ENCODE measurements at places on chromosomes 6 and 20. TPM values are rescaled to one million over a fixed set of nuclear protein-coding genes. Genes with fewer than 3 reads are reported as not detected.

GRCh38 chr6:10720265-10720959 lies 2.5 kb upstream of the TMEM14C start:
- peak overlapping the region; percentile 47 for H3K4me3 ChIP-seq
- H3K27me3 ChIP-seq: no peaks in the 10 kb centered on the region
- peak; percentile 55 for DNase-seq
- H3K36me3 ChIP-seq: no peaks in the 10 kb centered on the region
- peak overlapping the region; percentile 63 for H3K27ac ChIP-seq

DNA sequence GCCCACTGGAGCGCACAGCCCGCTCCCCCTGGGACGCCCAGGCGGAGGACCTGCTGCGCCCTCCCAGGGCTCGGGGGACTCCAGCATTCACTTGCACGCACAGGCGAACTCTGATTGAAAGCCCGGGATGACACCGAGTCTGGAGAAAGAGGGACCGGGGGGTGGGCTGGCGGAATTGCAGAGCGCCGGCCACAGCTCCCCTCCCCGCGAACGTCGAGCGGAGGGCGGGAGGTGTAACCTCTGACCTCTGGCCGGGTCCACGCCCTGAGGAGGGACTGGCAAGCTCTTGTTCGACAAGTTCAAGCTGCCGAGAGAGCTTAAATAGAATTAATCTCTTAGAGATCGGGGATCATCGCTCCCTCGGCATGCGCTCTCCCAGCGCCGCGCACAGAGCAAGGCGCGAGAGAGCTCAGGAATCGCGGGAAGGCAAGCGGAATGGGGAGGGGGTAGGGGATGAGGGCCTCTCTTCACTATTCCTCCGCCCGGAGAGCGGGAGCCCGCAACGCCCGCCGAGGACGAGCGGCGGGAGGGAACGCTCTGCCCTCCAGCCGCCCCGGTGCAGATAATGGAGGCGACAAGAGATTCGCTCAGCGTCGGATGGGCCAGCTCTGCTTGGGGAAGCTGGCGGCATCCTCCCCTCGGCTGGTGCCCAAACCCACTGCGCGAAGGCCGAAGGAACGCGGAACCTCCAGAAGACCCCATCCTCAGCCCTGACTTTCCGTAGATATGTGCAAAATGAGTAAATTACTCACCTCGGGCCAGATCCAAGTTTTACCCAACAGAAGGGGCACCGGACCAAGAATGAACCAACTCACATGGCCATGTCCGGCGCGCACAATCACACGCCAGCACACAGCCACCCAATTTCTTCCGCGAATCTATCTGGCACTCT lies 761 bp upstream of the NR2E1 start:
- peaks cover 82% of the 10 kb centered on the region for H3K27me3 ChIP-seq
- no peak overlapping the region for H3K4me3 ChIP-seq
- peaks cover 10% of the 10 kb centered on the region for H3K4me1 ChIP-seq
- DNase-seq: no peak

GRCh38 chr6:149862922-149863697 lies 1.0 kb downstream of the LRP11 start:
- H3K36me3 ChIP-seq: no peaks in the 10 kb centered on the region
- H3K4me1 ChIP-seq: no peaks in the 10 kb centered on the region
- H3K27me3 ChIP-seq: no peaks in the 10 kb centered on the region
- peak overlapping the region; percentile 94 for H3K27ac ChIP-seq

GRCh38 chr6:33075208-33075567 lies 602 bp upstream of the HLA-DPB1 start:
- H3K27ac ChIP-seq: peak overlapping the region; percentile 50
- no peaks in the 10 kb centered on the region for H3K4me1 ChIP-seq
- DNase-seq: no peak
- H3K4me3 ChIP-seq: no peak overlapping the region
- no peaks in the 10 kb centered on the region for H3K27me3 ChIP-seq

DNA sequence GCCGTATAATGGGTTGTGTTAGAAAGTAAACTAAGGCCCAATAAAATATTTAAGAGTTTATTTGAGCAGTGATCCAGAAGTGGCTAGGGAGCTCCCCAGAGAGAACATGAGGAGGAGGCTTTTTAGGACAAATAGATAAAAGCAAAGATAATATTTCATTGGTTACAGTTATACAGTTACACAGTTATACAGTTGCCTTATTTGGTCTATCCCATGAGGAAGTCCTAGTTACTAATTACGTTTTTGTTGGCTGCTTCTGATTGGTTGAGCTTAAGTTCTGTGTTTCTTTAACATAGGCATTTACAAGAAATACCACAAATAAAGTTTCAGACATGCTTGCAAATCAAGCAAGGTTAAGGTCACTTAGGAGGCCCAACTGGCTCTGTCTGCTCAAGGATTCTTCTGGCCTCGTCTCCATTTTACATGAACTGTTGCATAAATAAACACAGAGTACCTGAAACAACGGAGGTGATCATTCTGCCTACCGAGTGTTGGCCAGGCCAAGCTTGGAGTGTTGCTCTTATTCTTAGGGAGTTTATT lies 7.0 kb downstream of the UBD start:
- H3K4me3 ChIP-seq: peak overlapping the region; percentile 41
- H3K36me3 ChIP-seq: no peaks in the 10 kb centered on the region
- H3K4me1 ChIP-seq: peaks cover 5% of the 10 kb centered on the region
- no peak overlapping the region for H3K27ac ChIP-seq

DNA sequence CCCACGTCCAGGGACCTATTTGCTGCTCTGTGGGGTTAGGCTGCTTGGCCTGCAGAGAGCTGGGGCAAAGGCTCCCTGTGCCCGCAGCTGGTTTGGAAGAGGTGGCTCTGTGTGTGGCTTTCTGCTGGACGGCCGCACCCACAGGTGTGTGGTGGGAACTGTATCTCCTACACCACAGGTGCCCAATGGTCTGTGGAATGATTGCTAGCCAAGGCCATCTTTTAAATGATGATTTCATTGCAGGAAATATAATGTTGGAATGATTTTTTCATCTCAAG lies 178.4 kb downstream of the DLL1 start:
- H3K4me1 ChIP-seq: no peaks in the 10 kb centered on the region
- H3K27me3 ChIP-seq: no peaks in the 10 kb centered on the region
- H3K36me3 ChIP-seq: no peaks in the 10 kb centered on the region
- no peak overlapping the region for H3K27ac ChIP-seq

GRCh38 chr6:156423829-156424228 lies 353.3 kb upstream of the ARID1B start:
- no peak for DNase-seq
- no peak overlapping the region for H3K4me3 ChIP-seq
- no peaks in the 10 kb centered on the region for H3K4me1 ChIP-seq
- no peak overlapping the region for H3K27ac ChIP-seq

RGS17 gene
- polyA plus RNA-seq: 3.5 TPM

GRCh38 chr6:165218829-165219228 lies 90.6 kb downstream of the C6orf118 start:
- no peaks in the 10 kb centered on the region for H3K27me3 ChIP-seq
- no peaks in the 10 kb centered on the region for H3K4me1 ChIP-seq
- no peak overlapping the region for H3K27ac ChIP-seq
- H3K4me3 ChIP-seq: no peak overlapping the region

GRCh38 chr6:124829822-124830221 lies 132.4 kb upstream of the RNF217 start:
- H3K4me3 ChIP-seq: no peak overlapping the region
- no peaks in the 10 kb centered on the region for H3K27me3 ChIP-seq
- H3K4me1 ChIP-seq: no peaks in the 10 kb centered on the region
- DNase-seq: no peak
- no peaks in the 10 kb centered on the region for H3K36me3 ChIP-seq
- no peak overlapping the region for H3K27ac ChIP-seq

- no peaks in the 10 kb centered on the region for H3K27me3 ChIP-seq
- H3K4me1 ChIP-seq: no peaks in the 10 kb centered on the region
- H3K36me3 ChIP-seq: no peaks in the 10 kb centered on the region
- no peak overlapping the region for H3K27ac ChIP-seq
These were observed 255.3 kb downstream of the CD83 start for GRCh38 chr6:14372734-14373489.

- H3K4me3 ChIP-seq: peak overlapping the region; percentile 88
- no peak overlapping the region for H3K27ac ChIP-seq
These were observed 1.5 kb upstream of the GMEB2 start for GRCh38 chr20:63628246-63628975.

DNA sequence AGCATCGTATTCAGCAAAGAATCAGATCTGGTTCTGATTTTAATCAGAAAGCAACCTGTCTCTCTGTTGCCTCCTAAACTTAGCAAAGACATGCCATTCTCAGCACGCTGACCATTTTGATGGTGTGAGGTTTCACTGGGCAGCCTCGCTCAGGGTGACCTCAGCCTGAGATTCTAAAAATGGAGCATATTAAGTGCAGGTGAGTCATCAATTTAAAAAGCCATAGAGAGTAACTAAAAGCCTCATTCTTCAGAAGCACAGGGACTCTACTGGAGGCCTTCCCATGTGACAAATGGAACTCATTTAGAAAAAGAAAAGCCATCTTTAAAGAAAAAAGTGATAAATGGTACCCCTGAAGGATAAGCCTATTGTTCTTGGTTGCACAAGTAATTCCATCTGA lies 91.3 kb downstream of the FILIP1 start:
- H3K27me3 ChIP-seq: no peaks in the 10 kb centered on the region
- DNase-seq: no peak
- no peaks in the 10 kb centered on the region for H3K36me3 ChIP-seq

DNA sequence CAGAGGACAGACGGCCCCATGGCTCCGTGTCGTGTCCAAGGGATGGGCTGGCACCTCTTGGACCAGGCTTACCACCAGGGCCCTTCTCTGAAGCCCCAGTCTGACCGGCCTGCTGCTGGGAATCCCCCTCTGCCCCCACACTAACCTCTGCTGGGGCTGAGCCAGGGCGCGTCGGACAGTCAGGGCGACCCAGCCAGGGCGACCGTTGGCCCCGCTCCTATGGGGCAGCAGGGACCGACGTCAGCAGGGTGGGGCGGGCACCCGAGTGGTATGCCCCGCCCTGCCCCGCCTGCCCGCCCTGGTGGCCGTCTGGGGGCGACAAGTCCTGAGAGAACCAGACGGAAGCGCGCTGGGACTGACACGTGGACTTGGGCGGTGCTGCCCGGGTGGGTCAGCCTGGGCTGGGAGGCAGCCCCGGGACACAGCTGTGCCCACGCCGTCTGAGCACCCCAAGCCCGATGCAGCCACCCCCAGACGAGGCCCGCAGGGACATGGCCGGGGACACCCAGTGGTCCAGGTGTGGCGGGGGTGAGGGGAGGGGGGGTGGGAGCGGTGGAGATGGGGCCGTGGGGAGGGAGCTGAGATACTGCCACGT lies at the start of gene SLC17A9:
TSS of gene SLC17A9 (plus strand) at position 337 of the 595 bp plus-strand sequence. CDS start at position 459, 122 bp downstream.
- H3K36me3 ChIP-seq: peaks cover 6% of the 10 kb centered on the region
- H3K4me3 ChIP-seq: no peak within 1 kb of the TSS
- no peaks in the 10 kb centered on the region for H3K4me1 ChIP-seq

- H3K36me3 ChIP-seq: no peaks in the 10 kb centered on the region
- no peak overlapping the region for H3K4me3 ChIP-seq
- no peaks in the 10 kb centered on the region for H3K27me3 ChIP-seq
- no peaks in the 10 kb centered on the region for H3K4me1 ChIP-seq
- no peak overlapping the region for H3K27ac ChIP-seq
These were observed 122.1 kb upstream of the TRAF3IP2 start for GRCh38 chr6:111727802-111728201.

DNA sequence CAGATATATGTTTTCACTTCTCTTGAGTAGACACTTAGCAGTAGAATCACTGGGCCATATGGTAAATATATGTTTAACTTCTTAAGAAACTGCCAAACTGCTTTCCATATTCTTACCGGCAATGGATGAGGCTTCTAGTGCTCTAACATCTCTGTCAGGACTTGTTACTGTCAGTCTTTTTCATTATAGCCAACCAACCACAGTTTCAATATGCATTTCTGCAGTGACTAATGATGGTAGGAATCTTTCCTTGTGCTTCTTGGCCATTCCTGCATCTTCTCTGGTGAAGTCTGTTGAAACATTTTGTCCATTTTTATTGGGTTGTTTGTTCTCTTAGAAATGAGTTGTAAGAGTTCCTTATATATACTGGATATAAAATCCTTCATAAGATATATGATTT lies 66.0 kb upstream of the SYNDIG1 start:
- DNase-seq: no peak
- H3K4me1 ChIP-seq: no peaks in the 10 kb centered on the region
- H3K36me3 ChIP-seq: no peaks in the 10 kb centered on the region
- no peak overlapping the region for H3K4me3 ChIP-seq

DNA sequence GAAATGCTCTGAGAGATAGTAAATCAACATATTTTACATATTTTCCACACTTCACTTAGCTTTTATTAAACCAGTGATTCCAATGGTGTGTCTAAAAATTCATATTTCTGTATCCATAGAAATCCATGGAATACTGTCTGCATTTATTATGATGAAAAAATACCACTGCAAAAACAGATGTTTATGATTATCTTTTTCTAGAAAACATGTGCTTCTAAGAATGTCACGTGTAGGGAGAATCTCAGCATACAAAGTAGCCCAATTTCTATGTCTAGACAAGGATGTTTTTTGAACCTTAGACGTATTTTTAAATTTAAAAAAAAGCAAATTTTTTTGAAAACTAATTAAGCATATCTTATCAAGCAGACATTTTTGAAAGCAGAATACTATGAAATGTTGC lies 622.4 kb downstream of the TENT5A start:
- no peak for DNase-seq
- no peaks in the 10 kb centered on the region for H3K27me3 ChIP-seq
- no peak overlapping the region for H3K27ac ChIP-seq
- no peak overlapping the region for H3K4me3 ChIP-seq
- H3K4me1 ChIP-seq: no peaks in the 10 kb centered on the region

DNA sequence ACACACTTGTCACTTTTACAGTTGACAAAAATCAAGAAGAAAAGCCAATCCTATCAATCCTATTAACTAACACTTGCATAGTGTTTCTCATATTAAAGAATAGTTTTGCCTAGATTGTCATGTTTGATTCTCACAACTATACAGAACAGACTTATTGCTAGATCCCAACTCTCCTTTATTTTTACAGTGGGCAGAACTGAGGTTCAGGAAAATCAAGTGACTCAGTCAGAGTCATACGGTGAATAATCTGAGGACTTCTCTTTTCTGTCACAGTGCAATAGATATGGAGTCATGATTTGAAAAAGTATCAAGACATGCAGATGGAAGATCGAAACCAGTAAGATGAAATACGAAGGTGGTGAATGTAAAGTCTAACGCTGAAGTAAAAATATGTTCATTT lies 195.1 kb upstream of the CITED2 start:
- DNase-seq: no peak
- peaks cover 12% of the 10 kb centered on the region for H3K4me1 ChIP-seq
- no peak overlapping the region for H3K27ac ChIP-seq
- no peak overlapping the region for H3K4me3 ChIP-seq
- no peaks in the 10 kb centered on the region for H3K36me3 ChIP-seq
- H3K27me3 ChIP-seq: no peaks in the 10 kb centered on the region

VEGFA gene
- polyA plus RNA-seq: 206 TPM

GRCh38 chr6:129567374-129567773 lies 142.6 kb downstream of the ARHGAP18 start:
- H3K36me3 ChIP-seq: no peaks in the 10 kb centered on the region
- no peaks in the 10 kb centered on the region for H3K27me3 ChIP-seq
- H3K4me3 ChIP-seq: no peak overlapping the region
- no peaks in the 10 kb centered on the region for H3K4me1 ChIP-seq

GPR6 gene
- polyA plus RNA-seq: 0.21 TPM

DOK5 gene
- polyA plus RNA-seq: 0.38 TPM

- H3K4me3 ChIP-seq: no peak overlapping the region
- no peak for DNase-seq
- H3K27ac ChIP-seq: no peak overlapping the region
- peaks cover 18% of the 10 kb centered on the region for H3K4me1 ChIP-seq
- no peaks in the 10 kb centered on the region for H3K36me3 ChIP-seq
These were observed 113.5 kb downstream of the JARID2 start for GRCh38 chr6:15359335-15359862.

GRCh38 chr20:62958388-62959100 lies 6.0 kb downstream of the SLC17A9 start:
- H3K4me3 ChIP-seq: no peak overlapping the region
- no peaks in the 10 kb centered on the region for H3K4me1 ChIP-seq

SCRT2 gene
- 0.63 TPM for polyA plus RNA-seq

GRCh38 chr20:5469111-5469510 lies 152.4 kb upstream of the PROKR2 start:
- no peaks in the 10 kb centered on the region for H3K36me3 ChIP-seq
- no peak overlapping the region for H3K4me3 ChIP-seq
- no peaks in the 10 kb centered on the region for H3K4me1 ChIP-seq
- no peaks in the 10 kb centered on the region for H3K27me3 ChIP-seq
- DNase-seq: no peak

All from pancreas (tissue), 10 donors.